ENCODE measurements at places on chromosomes 7 and 10.

GRCh38 chr7:15554744-15555143 lies 7.1 kb downstream of the AGMO start:
- DNase-seq, result no peak
- H3K4me3 ChIP-seq, result no peak overlapping the region
- H3K36me3 ChIP-seq, result no peaks in the 10 kb centered on the region
- peaks cover 2% of the 10 kb centered on the region for H3K27me3 ChIP-seq

DNA sequence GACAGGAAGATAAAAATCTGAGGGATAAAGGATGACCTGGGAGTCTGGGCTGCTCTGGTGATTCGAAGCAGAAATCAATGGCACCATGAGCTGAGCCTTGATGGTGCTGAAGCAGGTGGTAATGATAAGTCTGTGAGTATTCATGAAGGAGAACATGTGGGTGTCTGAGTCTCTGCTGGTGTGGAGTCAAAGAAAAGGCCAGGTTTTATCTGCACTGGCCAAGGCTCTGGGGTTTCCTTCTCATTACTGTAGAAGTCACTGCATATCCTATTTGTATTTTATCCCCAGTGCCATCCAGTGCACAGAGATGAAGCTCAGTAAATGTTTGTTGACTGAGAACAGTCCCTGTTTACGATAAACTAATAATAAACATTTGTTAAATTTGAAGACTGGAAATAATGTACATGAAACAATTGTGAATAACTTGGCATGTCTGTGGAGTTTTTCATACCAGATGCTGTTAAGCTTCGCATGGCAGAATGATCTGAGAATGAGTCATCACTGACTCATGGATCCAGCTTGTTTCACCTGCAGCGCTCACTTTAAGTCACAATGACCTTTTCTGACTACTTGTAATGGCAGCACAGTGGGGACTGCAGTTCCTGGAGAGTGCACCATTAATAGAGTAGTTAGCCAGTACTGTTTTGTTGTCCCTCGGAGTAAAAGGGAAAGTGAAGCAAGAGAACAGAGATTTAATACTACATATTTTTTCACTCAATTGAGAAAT lies 538.5 kb downstream of the HTR7 start:
- no peak overlapping the region for H3K27ac ChIP-seq
- peaks cover 13% of the 10 kb centered on the region for H3K4me1 ChIP-seq
- H3K27me3 ChIP-seq, result peaks cover 2% of the 10 kb centered on the region

- no peaks in the 10 kb centered on the region for H3K4me1 ChIP-seq
- no peak for DNase-seq
- peaks cover 5% of the 10 kb centered on the region for H3K27me3 ChIP-seq
Measured at GRCh38 chr10:131735577-131735976, 165.2 kb upstream of the PPP2R2D start.

DNA sequence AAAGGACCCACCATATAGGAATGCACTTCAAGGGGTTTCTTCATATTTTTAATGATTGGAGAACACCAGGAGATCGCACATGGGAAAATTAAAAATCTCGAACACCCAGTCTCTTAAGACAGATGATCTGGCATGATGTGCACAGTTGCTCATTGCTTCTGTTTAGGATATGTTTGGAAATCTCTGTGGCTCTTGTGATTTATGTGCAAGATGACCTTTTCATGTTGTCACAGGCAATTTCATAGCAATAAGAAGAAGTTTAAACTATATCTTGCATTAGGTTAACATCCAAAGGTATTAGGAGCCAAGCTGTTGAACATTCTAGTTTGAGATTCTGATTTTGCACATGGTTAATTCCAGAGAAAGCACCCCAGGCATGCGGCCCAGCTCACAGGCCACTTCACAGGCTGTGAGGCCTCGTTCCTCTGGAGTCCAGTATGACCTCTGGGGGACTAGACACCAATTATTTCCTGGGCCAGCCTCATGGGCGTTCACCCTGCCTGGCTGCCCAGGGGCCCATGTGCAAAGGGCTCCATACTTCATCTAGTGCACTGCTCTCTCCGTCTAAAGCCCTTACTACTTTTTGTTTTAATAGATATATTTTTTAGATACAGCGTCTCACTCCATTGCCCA lies 28.4 kb downstream of the CAMK1D start:
- H3K4me3 ChIP-seq, result no peak overlapping the region
- H3K27me3 ChIP-seq, result peaks cover 3% of the 10 kb centered on the region
- H3K36me3 ChIP-seq, result no peaks in the 10 kb centered on the region
- H3K27ac ChIP-seq, result no peak overlapping the region
- H3K4me1 ChIP-seq, result no peaks in the 10 kb centered on the region

- DNase-seq, result peak; percentile 79
- H3K27me3 ChIP-seq, result peaks cover 13% of the 10 kb centered on the region
- peak overlapping the region; percentile 64 for H3K27ac ChIP-seq
- peak overlapping the region; percentile 87 for H3K4me3 ChIP-seq
- peaks cover 4% of the 10 kb centered on the region for H3K36me3 ChIP-seq
Measured at GRCh38 chr10:788796-789748, 99.6 kb upstream of the DIP2C start.

DNA sequence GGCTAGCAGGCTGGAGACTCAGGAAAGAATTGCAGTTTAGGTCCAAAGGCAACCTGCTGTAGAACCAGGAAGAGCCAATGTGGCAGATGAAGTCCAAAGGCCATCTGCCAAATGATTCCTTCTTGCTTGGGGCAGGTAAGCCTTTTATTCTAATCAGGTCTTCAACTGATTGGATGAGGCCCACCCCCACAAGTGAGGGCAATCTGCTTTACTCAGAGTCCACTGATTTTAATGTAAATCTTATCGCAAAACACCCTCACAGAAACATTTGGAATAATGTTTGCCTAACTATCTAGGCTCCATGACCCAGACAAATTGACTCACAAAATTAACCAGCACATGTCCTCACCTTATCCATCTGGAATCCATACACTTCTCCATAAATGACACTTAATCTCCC lies 7.8 kb downstream of the GIMAP8 start:
- H3K4me1 ChIP-seq, result peaks cover 45% of the 10 kb centered on the region
- no peak for DNase-seq
- H3K27ac ChIP-seq, result no peak overlapping the region
- H3K4me3 ChIP-seq, result peak overlapping the region; percentile 76

DNA sequence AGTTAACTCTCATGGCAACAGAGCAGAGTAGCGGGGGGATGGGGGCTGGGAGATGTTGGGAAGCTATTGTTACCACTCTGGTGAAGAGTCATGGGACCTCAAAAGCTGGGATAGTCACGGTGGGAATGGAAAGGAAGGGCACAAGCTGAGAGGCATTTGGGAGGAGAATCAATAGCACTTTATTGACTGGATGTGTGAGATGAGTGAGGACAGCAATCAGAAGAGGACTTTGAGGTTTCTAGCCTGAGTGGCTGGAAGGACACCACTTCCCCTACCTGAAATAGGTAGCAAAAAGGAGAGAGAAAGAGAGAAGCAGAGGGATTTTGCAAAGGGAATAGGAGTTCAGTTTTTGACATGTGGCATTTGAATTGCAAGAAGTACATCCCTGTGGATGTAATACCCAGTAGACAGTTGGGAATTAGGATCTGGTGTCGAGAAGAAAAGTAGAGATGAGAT lies 27.2 kb downstream of the SCD start:
- H3K4me3 ChIP-seq, result no peak overlapping the region
- no peaks in the 10 kb centered on the region for H3K27me3 ChIP-seq
- H3K4me1 ChIP-seq, result peaks cover 24% of the 10 kb centered on the region
- H3K36me3 ChIP-seq, result peaks cover 4% of the 10 kb centered on the region
- H3K27ac ChIP-seq, result no peak overlapping the region

DNA sequence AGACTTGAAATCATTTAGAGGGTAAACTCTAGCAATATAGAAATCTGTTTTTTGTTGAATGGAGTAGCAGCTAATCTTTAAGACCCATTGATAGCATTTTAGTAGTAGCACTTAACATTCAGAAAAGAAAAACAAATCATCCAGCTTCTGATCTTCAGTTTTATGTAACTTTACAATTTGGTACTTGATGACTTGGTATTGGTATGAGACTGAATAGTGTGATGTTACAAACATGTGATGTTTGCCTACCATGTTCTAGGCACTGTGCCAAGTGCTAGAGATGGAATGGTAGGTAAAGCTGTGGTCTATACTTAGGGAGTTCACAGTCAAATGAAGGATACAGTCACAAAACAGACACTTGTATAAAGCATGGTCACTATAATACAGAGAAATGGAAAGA lies 21.3 kb downstream of the ZEB1 start:
- H3K27ac ChIP-seq, result no peak overlapping the region
- H3K27me3 ChIP-seq, result no peaks in the 10 kb centered on the region
- H3K4me1 ChIP-seq, result peaks cover 4% of the 10 kb centered on the region
- no peak overlapping the region for H3K4me3 ChIP-seq

GRCh38 chr10:7457478-7458316 lies 46.9 kb upstream of the SFMBT2 start:
- no peak overlapping the region for H3K4me3 ChIP-seq
- H3K36me3 ChIP-seq, result no peaks in the 10 kb centered on the region
- peaks cover 2% of the 10 kb centered on the region for H3K27me3 ChIP-seq
- no peak for DNase-seq
- H3K4me1 ChIP-seq, result peaks cover 16% of the 10 kb centered on the region

GRCh38 chr7:87797798-87798403 lies 78.3 kb downstream of the SLC25A40 start:
- peak; percentile 6 for DNase-seq
- H3K27ac ChIP-seq, result no peak overlapping the region
- H3K4me1 ChIP-seq, result no peaks in the 10 kb centered on the region
- no peaks in the 10 kb centered on the region for H3K27me3 ChIP-seq

- no peak overlapping the region for H3K4me3 ChIP-seq
- no peaks in the 10 kb centered on the region for H3K27me3 ChIP-seq
- H3K4me1 ChIP-seq, result peaks cover 5% of the 10 kb centered on the region
- no peaks in the 10 kb centered on the region for H3K36me3 ChIP-seq
- no peak overlapping the region for H3K27ac ChIP-seq
Measured at GRCh38 chr7:108263425-108263824, 133.3 kb upstream of the LAMB4 start.

DNA sequence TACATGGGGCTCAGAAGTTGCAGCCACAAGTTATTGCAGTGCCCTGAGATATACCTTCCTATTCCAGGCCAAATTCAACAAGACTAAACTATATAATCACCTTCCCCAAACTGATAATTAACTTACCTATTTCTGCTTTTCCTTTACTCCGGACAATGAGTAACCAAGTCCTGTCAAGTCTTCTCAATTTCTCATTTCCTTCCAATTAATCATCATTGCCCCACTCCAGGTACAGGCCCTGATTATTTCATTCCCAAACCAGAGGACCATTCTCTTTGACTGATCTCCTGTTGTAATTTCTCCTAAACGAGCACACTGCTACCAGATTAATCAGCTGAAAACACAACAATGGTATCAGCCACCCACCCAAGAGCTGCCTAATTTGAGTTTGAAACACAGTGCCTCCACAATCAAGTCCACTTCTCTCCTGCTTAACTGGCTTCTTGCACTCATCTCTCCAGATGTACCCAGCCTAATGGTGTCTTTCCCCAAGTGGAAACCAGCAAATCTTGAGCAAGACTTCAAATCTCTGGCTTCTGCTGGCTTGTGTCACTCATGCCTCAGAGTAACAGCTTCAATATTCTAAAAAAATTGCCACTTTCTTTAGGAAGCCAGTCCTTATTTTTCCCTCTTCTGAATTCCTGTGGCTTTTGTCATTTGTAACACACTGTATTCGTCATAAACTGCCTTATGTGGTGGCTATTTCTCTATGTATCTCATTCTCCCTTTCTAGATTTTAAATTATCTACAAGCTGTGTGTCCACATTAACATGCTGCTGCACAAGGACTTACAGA lies 89.1 kb downstream of the CDK6 start:
- no peak for DNase-seq
- H3K4me3 ChIP-seq, result no peak overlapping the region
- no peaks in the 10 kb centered on the region for H3K4me1 ChIP-seq
- peaks cover 2% of the 10 kb centered on the region for H3K27me3 ChIP-seq
- no peaks in the 10 kb centered on the region for H3K36me3 ChIP-seq

- H3K4me3 ChIP-seq, result no peak overlapping the region
- no peak for DNase-seq
- no peaks in the 10 kb centered on the region for H3K4me1 ChIP-seq
- peaks cover 6% of the 10 kb centered on the region for H3K36me3 ChIP-seq
Measured at GRCh38 chr7:63900394-63901203, 98.0 kb upstream of the ZNF722 start.

DNA sequence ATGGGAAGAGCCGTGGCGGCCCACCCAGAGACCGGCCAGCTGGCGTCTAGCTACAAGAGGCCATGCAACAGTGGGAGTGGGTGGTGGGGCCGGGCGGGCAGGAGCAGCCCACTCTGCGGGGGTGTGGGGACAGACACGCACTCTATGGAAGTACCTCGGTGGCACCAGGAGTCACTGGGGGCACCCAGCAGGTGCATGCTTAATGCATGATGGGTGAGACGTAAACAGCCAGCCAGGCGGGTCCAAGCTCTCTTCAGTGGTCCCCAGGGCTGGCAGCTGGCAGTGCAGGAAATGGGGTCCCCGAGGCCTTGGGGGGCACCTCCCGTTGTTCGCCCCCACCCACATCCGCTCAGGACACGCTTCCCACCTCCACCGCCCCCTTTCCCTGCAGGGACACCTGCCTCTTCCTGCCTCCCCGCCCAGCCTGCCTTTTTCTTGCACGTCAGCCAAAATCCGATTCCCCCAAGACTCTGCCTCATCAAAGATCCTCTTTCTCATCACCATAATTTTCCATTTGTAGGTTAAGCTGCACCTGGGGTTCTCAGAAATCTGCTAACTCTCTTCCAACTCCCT lies 22.6 kb upstream of the PSMG3 start:
- no peak overlapping the region for H3K27ac ChIP-seq
- H3K4me3 ChIP-seq, result no peak overlapping the region
- H3K27me3 ChIP-seq, result peaks cover 14% of the 10 kb centered on the region

DNA sequence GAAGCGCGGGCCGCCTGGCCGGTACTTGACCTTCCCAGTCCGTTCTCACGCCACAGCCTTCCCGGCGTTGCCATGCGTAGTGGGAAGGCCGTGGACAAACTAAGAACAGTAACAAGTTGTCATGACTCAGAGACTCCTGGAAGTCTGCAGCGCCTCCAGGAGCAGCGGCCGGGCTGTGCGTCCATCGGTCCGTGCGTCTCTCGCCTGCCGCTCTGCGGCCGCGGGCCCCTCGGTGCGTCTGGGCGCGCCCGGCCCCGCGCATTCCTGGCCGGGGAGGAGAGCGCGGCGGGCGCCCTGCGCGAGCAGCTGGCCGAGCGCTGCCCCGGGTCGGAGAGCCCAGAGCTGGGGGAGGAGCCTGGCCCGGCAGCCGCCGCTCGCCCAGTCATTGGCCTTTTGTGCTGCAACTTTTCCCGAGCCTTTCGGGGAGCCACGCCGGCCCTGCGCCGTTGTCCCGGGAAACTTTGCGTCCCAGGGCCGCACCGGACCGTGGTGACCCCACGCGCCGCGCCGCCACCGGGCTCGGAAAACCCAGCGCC lies 123.7 kb downstream of the TACC2 start:
- no peak overlapping the region for H3K27ac ChIP-seq
- peaks cover 24% of the 10 kb centered on the region for H3K4me1 ChIP-seq
- H3K4me3 ChIP-seq, result peak overlapping the region; percentile 86

- H3K4me3 ChIP-seq, result no peak overlapping the region
- peak; percentile 20 for DNase-seq
- H3K36me3 ChIP-seq, result no peaks in the 10 kb centered on the region
- H3K27me3 ChIP-seq, result no peaks in the 10 kb centered on the region
Measured at GRCh38 chr7:93551063-93551895, 23.2 kb downstream of the CALCR start.

DNA sequence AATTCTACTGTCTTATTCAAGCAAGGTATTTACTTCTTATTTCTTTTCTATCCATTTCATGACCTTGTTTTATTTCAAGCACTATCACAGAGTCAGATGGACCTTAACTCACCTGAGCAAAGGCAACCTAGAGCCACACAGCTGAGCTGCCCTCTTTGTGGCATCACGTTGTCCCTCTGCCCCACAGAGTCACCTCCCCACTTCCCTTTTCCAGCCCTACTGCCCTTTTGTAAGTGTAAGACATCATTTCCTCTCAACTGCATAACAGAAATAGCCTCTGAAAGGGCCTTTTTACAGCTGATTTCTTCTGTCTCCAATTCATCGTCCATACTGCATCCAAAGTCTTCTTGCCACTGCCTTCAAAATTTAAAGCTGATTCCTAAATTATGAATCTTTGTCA lies 946.0 kb downstream of the NRG3 start:
- DNase-seq, result no peak
- H3K36me3 ChIP-seq, result no peaks in the 10 kb centered on the region
- no peaks in the 10 kb centered on the region for H3K27me3 ChIP-seq

All from endothelial cell (in vitro differentiated cells).